ENCODE measurements at places on chromosomes 7 and 10. TPM values are rescaled to one million over a fixed set of nuclear protein-coding genes. Genes with fewer than 3 reads are reported as not detected.

DNA sequence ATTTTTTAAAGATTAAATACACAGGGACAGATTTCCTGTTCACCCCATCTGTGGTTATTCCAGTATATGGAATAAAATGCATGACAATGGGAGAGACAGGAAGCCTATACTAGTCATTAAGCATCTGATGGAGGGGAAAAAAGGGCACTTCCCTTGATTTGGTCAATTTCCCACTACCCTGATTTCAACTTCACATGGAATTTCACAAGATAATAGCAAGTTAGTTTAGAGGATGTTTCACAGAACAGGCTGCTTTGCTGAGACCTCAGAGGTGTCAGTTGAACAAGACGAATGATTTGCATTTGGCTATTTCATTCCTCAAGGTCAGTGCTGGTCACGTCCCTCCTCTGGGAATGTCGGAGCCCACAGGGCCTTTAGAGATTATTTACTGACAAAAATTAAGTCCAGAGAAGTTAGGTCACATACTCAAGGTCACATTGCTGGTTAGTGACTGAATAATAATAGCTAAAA, 4.7 kb upstream of the ITPRIP start:
- no peak for DNase-seq

GRCh38 chr7:50982626-50983025, 199.9 kb upstream of the GRB10 start:
- no peak for DNase-seq

GRCh38 chr7:117041822-117042221, 88.5 kb downstream of the ST7 start:
- DNase-seq, result no peak

DNA sequence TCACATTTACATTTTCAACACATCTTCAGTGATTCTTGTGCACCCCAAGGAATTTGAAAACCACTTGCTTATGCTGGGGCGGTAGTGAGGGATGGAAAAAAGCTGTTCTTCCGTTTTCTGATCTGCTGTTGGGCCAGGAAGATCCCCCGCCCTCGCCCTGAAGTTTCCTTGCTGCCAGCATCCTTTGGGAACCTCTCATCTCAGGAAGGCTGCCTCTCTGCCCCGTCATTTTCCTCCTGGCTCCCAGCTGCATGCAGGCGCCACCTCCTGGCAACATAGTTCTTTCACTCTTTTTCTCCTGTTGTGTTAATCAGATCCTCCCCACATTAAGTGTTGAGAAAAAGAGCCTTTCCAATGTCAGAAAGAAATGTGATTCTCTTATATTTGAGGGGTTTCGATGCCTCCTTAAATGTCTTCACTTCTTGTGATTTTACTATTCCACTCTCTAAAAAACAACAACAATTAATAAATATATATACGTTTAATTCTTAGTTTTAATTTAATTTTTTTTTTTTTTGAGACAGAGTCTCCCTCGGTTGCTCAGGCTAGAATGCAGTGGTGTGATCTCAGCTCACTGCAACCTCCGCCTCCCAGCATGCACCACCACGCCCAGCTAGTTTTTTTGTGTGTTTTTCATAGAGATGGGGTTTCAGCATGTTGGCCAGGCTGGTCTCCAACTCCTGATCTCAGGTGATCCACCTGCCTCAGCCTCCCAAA, 122.9 kb downstream of the RALA start:
- no peak for DNase-seq

Gene LIPM
- not detected for total RNA-seq

Gene EVX1
- total RNA-seq, result not detected

Measured in epithelial cell of proximal tubule (primary cell).